Endothelial cell of umbilical vein (primary cell): ENCODE measurements at places on chromosomes 16 and 17. TPM values are rescaled to one million over a fixed set of nuclear protein-coding genes. Genes with fewer than 3 reads are reported as not detected.

CEP295NL gene
- total RNA-seq, result 3.6 and 8.3 TPM in 2 replicates

CDH3 gene
- total RNA-seq, result 0.28 TPM in 1 of 2 replicates, not detected in the other

PIK3R5 gene
- not detected in 2 replicates for total RNA-seq

KRTAP2-2 gene
- not detected in 2 replicates for total RNA-seq

DNAH9 gene
- not detected in 2 replicates for total RNA-seq

FOXN1 gene
- not detected in 2 replicates for total RNA-seq

MT4 gene
- not detected in 2 replicates for total RNA-seq

CD300LF gene
- total RNA-seq, result not detected in 2 replicates

SLC39A11 gene
- total RNA-seq, result 11.9 and 12.4 TPM in 2 replicates

ALDH3A1 gene
- 1.2 TPM in 2 replicates for total RNA-seq

MYOCD gene
- not detected in 2 replicates for total RNA-seq

ARHGDIA gene
- total RNA-seq, result 617 and 645 TPM in 2 replicates

AHSP gene
- total RNA-seq, result not detected in 2 replicates

KRTAP4-5 gene
- total RNA-seq, result not detected in 2 replicates

BRIP1 gene
- total RNA-seq, result 12.1 and 12.2 TPM in 2 replicates

LSM12 gene
- 68.9 and 73.5 TPM in 2 replicates for total RNA-seq

FTO gene
- total RNA-seq, result 77.8 and 87.1 TPM in 2 replicates

HOXB8 gene
- 1.7 and 2.0 TPM in 2 replicates for total RNA-seq

PRAC1 gene
- not detected in 2 replicates for total RNA-seq

SCNN1G gene
- not detected in 2 replicates for total RNA-seq

ITGB3 gene
- total RNA-seq, result 49.9 and 60.0 TPM in 2 replicates

AGRP gene
- not detected in 2 replicates for total RNA-seq

HOXB3 gene
- 45.0 and 56.6 TPM in 2 replicates for total RNA-seq

BIRC5 gene
- total RNA-seq, result 74.6 and 85.8 TPM in 2 replicates

USP6 gene
- total RNA-seq, result 0.07 and 0.15 TPM in 2 replicates

TADA2A gene
- 20.5 and 22.4 TPM in 2 replicates for total RNA-seq

ZNF423 gene
- total RNA-seq, result 3.2 and 8.1 TPM in 2 replicates

CUEDC1 gene
- total RNA-seq, result 27.7 and 28.5 TPM in 2 replicates

BEAN1 gene
- total RNA-seq, result not detected in 2 replicates

SLC16A6 gene
- 0.74 and 0.91 TPM in 2 replicates for total RNA-seq

MAF gene
- total RNA-seq, result 0.32 and 0.33 TPM in 2 replicates

MSLN gene
- total RNA-seq, result not detected in 2 replicates

CA7 gene
- not detected in 2 replicates for total RNA-seq

AATF gene
- total RNA-seq, result 44.8 and 47.2 TPM in 2 replicates

RNF43 gene
- total RNA-seq, result not detected in 2 replicates

DLX3 gene
- total RNA-seq, result not detected in 2 replicates

TRIM25 gene
- total RNA-seq, result 69.4 and 98.4 TPM in 2 replicates

MT1X gene
- 15.6 and 19.2 TPM in 2 replicates for total RNA-seq

PYDC1 gene
- not detected in 2 replicates for total RNA-seq

KRT27 gene
- not detected in 2 replicates for total RNA-seq

PIRT gene
- total RNA-seq, result not detected in 2 replicates

DRC3 gene
- 1.6 and 2.3 TPM in 2 replicates for total RNA-seq
